Right renal cortex interstitium (tissue), 3 donors: ENCODE measurements at places on chromosomes 13 and 19. TPM values are rescaled to one million over a fixed set of nuclear protein-coding genes. Genes with fewer than 3 reads are reported as not detected.

- no peak for DNase-seq
Observed at GRCh38 chr13:99218126-99218525, 17.5 kb downstream of the UBAC2 start.

DNA sequence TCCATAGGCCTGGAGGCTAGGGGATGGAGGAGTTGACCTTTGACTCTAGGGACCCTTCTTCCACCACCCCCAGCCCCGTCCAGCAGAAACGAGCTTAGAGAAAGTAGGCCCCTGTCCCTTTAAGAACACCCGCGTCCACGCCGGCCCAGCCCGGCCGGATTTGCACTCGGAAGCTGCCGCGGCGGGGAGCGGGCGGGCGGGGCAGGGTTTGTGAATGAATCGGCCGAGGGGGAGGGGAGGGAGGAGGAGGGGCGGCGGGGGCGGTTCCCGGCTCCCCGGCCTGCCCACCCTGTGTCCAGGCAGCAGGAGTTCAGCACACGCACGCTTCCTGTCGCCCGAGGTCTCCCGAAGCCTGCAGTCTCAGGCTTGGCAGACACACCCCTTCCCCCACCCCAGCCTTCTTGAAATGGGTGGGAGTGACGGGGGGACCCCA lies 1.5 kb downstream of the UNC13A start:
- DNase-seq, result no peak

DNA sequence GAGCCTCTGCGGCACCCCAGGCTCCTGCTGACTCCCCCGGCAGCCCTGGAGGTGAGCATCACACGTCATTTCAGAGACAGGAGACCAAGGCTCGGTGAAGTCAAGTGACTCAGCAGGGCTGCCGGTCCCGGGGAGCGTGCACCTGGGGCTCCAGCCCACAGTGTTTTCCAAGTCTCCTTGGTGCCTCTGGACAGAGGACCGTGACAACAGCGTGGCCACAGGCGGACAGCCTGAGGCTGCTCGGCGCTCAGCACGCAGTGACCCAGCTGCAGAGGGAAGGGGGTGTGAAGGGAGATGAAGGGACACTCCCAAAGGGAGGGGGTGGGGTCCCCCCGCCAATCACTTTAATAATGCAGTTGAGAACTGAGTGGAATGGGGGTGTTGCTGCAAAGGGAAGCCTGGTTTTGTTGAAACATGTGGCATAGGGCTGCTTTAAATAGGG lies 17.5 kb upstream of the ASPDH start:
- DNase-seq, result no peak

DNA sequence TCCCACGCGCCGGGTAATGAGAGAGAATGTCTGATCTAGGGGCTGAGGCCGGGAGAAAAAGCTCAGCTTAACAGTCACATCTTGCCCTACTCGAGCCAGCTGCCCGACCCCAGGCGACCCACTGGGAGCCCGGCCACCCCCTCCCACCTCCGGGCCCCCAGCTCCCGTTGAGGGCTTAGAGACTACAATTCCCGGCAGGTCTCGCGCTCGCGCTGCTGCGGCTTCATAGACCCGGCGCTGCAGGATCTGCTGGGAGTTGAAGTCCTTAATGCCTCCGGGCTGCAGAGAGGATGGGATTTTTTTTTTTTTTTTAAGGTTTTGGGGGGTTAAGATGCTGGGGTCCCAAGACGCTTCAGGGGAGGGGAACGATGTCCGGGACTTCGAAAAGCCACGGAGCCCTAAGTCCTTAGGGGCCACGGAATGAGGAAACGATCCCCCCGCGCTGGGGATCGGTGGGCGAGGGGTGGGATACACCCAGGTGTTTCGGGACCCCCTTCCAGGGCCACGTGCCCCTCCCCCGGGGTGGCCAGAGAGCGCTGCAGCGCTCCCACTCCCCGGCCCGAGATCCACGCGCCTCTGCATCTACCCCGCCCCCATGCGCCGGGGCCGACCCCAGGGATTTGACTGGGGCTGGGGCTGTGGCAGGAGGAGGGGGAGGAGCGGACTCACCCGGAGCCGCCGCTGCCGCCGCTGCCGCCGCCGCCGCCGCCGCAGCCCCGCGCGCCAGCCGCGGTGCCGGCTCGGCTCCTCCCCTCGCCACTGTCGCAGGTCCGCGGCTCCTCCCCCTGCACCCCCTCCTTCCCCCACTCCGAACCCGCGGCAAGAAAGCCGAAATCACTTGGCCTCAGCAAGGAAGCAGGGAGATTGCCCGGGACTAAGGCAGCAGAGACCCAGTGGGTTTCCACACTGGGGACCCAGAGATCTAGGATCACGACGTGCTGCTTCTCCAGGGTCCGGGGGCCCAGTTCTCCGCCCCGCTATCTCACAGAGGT lies at the start of gene SYT3:
Gene SYT3 (minus strand): TSS at position 761 of the 992 bp plus-strand sequence. CDS start 2,470 bp downstream, outside the sequence.
- no peak for DNase-seq

DNA sequence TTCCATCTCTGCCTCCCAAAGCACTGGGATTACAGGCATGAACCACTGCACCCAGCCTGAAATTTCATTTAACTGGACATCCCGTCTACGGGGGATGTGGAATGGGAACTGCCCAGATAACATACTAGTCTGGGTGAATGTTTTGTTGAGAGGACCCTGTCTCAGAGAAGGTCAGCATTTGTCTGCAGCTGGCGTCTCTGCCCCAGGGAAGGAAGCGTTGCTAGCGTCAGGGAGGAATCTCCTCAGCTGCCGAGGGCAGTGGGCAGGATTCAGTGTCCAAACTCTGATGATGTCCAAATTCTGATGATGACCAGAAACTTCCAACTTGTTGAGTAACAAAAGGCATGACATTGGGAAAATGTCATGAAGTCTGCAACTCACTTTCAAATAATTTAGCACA lies 3.1 kb downstream of the NXNL1 start:
- no peak for DNase-seq

- no peak for DNase-seq
Observed at GRCh38 chr19:17866964-17867486, 4.7 kb upstream of the SLC5A5 start.

The KL gene
- polyA plus RNA-seq, result 42.6 TPM

The SRRM5 gene
- polyA plus RNA-seq, result 0.80 TPM

The CD209 gene
- polyA plus RNA-seq, result 1.3 TPM

The SLC25A41 gene
- polyA plus RNA-seq, result 0.26 TPM

The ACP7 gene
- 0.76 TPM for polyA plus RNA-seq

The LIM2 gene
- polyA plus RNA-seq, result 0.24 TPM

The NR2C2AP gene
- 13.6 TPM for polyA plus RNA-seq

The SETDB2 gene
- polyA plus RNA-seq, result 21.9 TPM

The ANGPTL8 gene
- polyA plus RNA-seq, result 0.28 TPM

The TRIM13 gene
- polyA plus RNA-seq, result 49.6 TPM
